Activated CD4-positive, alpha-beta T cell treated with anti-CD3 and anti-CD28 coated beads, Interleukin-2, amount 50 U/mL, for 4 hours (primary cell): ENCODE measurements at places on chromosomes 1 and 21.

- DNase-seq, result no peak
Observed at GRCh38 chr1:11831945-11832725, 15.4 kb downstream of the NPPA start.

GRCh38 chr1:239976130-239976968, 115.3 kb upstream of the FMN2 start:
- DNase-seq, result peak; percentile 24

DNA sequence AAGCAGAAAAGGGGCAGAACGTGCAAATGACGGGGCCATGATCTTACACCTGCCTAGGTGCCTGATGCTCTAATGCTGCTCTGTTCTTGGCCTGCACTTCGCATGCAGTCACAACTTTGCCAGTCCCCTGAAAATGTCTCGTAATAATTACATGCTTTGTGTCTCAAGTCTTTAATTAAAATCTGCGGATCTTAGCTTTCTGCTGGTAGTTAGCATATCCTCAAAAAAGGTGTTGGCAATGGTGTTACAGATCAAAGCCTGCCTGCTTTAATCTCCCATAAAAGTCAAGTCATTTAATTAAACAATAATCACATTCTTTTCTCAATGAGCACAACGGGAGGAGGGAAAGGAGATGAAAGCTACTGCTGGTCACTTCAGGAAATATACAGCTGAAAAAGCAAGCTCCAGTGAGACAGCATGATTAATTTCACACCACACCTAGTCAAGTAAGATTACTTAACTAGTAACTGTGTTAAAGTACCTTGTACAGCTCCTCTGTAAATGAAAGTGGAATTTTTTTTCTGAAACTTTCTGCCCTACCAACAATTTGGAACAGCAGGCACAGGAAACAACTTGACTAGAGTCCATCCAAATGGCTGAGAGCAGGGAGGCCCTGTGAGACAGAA, 45.8 kb downstream of the STX6 start:
- no peak for DNase-seq

- DNase-seq, result no peak
Observed at GRCh38 chr1:81439046-81439823, 361.5 kb upstream of the ADGRL2 start.

- no peak for DNase-seq
Observed at GRCh38 chr1:42824481-42825035, 7.4 kb upstream of the SVBP start.

DNA sequence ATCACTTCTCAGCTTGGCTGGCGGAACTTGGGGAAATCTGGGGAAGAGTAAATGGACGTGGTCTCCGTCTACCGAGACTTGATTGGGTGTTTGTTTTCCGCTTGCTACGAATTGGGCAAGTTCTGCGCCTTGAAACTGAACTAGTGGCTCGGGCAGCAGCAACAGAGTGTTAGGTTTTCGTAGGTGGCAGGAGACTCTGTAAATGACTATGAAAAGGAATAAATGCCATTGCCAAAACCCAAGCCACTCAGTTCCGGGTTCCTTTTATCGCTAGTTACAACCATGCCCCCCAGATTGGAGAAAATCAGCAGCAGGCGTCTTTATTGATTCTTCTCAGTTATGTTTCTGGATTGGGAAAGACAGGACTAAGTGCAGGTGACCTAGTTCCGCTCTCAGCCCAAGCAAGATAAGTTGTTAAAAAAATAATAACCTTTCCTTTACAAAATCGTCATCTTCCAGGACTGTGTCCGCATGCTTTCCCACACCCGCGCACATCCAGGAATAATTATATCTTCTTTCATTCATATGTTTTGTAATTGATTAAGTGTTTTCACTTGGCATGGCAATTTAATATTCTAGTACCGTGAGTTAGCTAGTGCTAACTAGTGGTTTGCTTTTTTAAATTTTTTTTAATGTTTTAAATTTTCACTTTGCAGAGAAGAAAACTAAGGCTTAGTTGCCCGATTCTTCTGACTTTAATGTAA, 3.4 kb downstream of the LHX9 start:
- DNase-seq, result no peak

GRCh38 chr1:13546791-13547190, 33.0 kb upstream of the LRRC38 start:
- DNase-seq, result no peak

DNA sequence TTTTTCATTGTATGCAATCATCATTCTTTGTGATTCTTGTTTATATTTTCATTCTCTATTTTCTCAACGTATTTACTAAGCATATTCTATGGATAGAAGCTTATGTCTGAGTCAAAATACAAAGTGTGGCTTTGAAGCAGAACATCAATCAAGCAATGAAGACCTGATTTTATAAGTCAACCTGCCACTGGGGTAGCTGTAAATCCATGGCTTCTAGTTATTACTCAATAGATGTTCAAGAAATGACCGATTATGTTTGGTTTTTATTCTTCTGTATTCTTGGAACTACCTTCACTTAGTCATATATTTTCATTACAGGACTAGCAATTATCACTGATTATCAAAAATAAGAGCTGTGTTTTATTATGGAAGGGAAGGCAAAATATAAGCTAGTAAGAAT, 20.5 kb upstream of the PTGS2 start:
- no peak for DNase-seq

DNA sequence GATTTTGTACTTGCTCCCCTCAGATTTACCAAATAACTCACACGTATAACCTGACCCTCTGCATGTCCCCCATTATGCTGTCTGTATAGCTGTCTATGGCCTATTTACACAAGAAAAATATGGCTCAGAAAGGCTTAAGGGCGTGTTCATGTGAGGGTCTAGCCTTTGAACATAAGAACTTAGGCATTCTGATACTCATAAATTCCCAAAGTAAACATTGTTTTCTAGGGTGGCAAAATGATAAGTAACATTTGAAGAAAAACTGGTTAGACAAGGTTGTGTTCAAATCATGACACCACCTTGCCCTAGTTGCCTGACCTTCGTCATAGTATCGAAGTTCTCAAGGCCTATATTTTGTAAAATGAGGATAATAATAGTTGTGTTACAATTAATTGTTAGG, 394.6 kb downstream of the LRRIQ3 start:
- no peak for DNase-seq

DNA sequence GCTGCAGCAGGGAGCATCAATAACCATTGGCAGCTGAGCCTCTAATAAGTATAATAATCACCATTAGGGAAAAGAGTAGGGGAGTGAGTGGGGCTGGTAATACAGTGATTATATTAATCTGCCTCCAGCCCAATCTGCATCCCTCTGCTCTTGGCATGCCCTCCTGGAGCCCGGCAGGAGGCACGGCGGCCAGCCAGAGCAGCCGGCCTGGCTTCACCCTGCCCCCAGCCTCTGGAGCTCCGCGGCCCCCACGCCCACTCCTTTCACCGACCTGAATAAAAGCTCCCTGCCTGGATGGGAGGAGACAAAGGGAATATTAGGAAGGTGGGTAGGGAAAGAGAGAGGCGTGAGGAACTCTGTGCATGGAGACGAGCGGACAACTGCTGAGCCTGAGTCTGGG, 28.3 kb downstream of the OPTC start:
- no peak for DNase-seq

DNA sequence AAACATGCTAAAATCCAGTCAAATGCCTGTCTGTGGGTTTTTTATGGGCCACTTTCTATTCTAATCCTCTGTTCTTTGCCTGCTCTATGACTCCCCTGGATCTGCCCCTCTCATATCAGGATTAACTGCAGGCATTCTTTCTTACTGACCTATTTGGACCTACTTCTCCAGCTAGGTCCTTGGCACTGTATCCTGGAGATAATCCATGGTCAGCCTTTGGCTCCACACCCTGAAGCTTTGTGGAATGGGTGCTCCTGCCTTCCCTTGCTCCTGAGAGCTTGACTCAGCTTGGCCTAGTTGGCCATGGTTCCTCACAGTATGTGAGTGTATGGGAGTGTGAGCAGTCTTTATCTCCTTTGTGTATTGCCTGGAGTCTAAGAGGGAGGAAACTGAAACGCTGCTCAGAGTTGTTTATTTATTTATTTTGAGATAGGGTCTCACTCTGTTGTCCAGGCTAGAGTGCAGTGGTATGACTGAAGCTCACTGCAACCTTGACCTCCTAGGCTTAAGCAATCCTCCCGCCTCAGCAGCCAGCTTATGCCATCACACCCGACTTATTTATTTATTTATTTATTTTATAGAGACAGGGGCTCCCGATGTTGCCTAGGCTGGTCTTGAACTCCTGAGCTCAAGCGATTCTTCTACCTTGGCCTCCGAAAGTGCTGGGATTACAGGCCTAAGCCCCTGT, 28.7 kb upstream of the CDC14A start:
- no peak for DNase-seq

GRCh38 chr1:18725231-18725895, 94.7 kb downstream of the PAX7 start:
- no peak for DNase-seq

GRCh38 chr1:159008744-159009188, 941 bp upstream of the IFI16 start:
- peak; percentile 44 for DNase-seq

- no peak for DNase-seq
Observed at GRCh38 chr1:203161175-203161574, 14.5 kb downstream of the MYBPH start.

GRCh38 chr1:42333662-42334239, 1.3 kb downstream of the FOXJ3 start:
- no peak for DNase-seq

DNA sequence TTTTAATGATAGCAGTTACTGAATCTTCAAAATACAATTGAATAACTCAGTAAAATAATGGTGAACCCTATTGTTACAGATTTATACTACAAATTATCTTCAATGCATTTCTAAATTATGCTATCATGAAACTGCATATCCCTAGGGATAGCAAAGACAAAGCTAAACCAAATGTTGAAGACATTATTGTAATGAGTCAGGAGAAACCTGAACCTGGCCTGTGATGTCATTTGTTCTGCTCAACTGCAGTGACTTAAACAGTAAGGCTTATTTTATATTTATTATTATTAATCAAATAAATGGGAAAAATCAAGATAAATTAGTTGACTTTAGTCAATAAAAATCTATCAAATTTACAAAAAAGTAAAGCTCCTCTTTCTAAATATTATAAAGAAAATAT, 100.3 kb downstream of the UCHL5 start:
- DNase-seq, result no peak

- DNase-seq, result no peak
Observed at GRCh38 chr1:209384710-209385550, 198.6 kb upstream of the CAMK1G start.

GRCh38 chr1:170872663-170873062, 62.7 kb upstream of the MROH9 start:
- no peak for DNase-seq

- no peak for DNase-seq
Observed at GRCh38 chr1:57761628-57762027, 337.8 kb upstream of the DAB1 start.

- no peak for DNase-seq
Observed at GRCh38 chr1:1616045-1616790, 918 bp downstream of the MIB2 start.

DNA sequence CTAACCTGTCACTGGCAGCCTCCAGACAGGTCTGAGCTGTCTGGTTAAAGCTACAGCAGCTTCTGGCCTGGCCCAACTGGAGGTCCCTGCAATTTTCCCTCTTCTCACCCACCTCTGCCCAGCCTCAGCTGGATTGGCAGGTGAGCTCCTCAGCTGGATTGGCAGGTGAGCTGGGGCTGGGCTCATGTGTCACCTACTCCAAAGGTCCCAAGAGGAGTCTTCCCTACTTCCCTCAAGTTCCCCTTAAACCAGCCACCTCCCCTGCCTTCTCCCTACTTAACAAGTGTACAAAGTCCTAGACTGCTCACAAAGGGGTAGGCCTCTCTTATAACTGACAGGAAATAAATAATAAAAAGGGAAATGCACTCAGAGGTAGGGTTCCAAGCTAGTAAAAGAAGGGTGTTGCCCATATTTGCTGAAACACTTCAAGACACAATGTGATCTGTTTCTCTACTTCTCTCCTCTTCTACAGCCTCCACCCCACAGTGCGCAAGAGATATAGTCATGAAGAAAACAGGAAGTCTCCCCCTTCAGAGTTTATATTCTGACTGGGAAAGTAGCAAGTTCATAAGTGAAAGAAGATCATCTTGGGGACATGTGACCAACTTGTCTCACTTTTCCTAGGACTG, at the start of gene GPA33:
Gene GPA33, minus strand, starts transcription at position 64 of the 629 bp plus-strand sequence. CDS start 90 bp downstream, outside the sequence.
- DNase-seq, result no peak

GRCh38 chr21:44273046-44273445, 11.3 kb upstream of the DNMT3L start:
- no peak for DNase-seq

- DNase-seq, result no peak
Observed at GRCh38 chr1:175088525-175088951, 20.9 kb downstream of the TNN start.

- no peak for DNase-seq
Observed at GRCh38 chr1:93607814-93608186, 73.8 kb downstream of the BCAR3 start.

GRCh38 chr1:29343476-29343875, 107.2 kb downstream of the PTPRU start:
- no peak for DNase-seq

DNA sequence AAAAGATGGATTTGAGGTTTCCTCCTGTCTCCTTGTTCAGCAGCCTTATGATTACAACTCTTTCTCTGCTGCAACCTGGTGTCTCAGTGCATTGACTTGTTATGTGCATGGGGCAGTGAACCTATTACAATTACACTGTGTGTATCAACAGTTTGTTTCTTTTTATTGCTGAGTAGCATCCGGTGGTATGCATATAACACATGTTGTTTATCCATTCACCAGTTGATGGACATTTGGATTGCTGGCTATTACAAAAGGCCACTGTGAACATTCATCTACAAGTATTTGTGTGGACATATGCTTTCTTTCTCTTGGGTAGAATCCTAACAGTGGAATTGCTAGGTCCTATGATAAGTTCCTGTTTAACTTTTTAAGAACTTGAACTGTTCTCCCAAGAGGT, 65.9 kb downstream of the FMO4 start:
- no peak for DNase-seq

DNA sequence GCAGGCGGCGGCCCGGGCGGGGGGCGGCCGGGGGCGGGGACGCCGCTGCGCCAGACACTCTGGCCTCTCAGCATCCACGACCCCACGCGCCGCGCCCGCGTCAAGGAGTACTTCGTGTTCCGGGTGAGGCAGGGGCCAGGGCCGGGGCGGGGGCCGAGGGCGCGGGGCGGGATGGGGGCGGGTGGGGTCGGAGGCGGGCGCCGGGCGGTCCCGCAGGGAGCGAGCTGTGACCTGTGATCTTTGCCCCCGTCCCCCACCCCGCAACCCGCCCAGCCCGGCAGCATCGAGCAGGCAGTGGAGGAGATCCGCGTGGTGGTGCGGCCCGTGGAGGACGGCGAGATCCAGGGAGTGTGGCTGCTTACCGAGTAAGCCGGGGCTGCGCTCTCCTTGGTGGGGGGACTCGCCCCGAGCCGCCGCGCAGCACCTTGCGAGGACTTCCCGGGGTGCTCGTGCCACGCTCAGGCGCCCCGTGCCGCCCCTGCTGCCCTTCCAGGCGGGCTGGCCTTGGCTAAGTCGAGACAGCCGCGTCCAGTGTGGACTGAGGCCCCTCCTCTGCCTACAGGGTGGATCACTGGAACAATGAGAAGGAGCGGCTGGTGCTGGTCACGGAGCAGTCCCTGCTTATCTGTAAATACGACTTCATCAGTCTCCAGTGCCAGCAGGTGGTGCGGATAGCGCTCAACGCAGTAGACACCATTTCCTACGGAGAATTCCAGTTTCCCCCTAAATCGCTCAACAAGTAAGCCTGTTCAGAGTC, 514 bp downstream of the TPRG1L start:
- DNase-seq, result no peak

GRCh38 chr1:200039849-200040474, 12.5 kb downstream of the NR5A2 start:
- DNase-seq, result no peak
